Fibroblast of lung (primary cell): ENCODE measurements at places on chromosomes 11 and 22. TPM values are rescaled to one million over a fixed set of nuclear protein-coding genes. Genes with fewer than 3 reads are reported as not detected.
A peak's percentile ranks its signal among the peaks of the same experiment; 100 is the strongest.

- DNase-seq: peak; percentile 86
These were observed 7.4 kb downstream of the USP2 start for GRCh38 chr11:119373921-119374631.

- no peak for DNase-seq
These were observed 83.1 kb downstream of the ARFGAP2 start for GRCh38 chr11:47093541-47093940.

TRIM29 gene
- not detected in 2 replicates for polyA plus RNA-seq

- DNase-seq: no peak
These were observed 1334.0 kb downstream of the TBC1D22A start for GRCh38 chr22:48096411-48096810.

CCDC73 gene
- polyA plus RNA-seq: not detected in 2 replicates

DNA sequence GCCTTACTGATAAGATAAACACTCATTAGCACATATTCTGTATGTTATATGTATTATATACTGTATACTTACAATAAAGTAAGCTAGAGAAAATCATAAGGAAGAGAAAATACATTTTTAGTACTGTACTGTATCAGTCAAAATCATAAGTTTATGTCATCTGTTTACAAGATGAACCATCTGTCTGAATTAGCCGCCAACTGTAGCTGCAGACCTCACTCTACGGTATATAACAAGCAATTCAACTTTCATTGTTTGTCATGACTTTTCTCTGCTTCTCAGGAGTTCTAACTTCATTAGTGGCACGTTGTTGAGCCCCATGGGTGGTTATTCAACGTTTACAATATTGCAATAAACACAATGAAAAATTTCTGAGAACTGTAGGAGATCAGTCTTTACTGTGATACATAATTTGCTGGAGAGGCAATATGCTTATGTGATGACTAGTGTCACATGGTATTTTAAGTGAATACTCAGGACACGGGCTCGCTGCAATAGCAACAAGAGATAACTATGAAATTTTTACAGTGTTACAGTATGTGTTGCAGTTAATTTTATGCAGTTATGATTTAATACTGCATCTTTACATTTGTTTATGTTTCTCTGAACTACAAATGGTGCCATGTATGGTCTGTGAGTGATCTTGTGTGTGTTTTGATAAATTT, 132.2 kb upstream of the CTSC start:
- DNase-seq: no peak

ZNF408 gene
- polyA plus RNA-seq: 4.2 and 5.9 TPM in 2 replicates

DNA sequence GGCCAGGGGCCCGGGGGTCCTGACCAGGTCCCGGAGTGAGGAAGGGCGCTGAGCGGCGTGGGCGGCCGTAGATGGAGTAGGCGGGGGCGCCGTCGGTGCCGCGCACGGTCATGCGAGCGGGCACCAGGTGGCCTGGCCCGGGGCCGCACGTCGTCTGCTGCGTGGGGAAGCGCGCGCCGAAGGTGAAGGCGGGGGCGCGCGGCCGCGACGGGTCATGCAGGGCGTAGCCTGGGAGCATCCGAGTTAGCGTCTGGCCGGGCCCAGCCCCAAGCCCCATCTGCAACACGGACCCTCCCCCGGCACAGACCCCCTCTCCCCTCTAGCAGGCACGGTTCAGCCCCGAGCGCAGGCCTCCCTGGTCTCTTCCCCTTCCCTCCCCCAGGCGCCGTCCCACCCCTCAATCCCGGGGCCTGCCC, 1.7 kb upstream of the TYMP start:
- DNase-seq: no peak

- no peak for DNase-seq
These were observed 135.0 kb upstream of the MTNR1B start for GRCh38 chr11:92834296-92835020.

DNA sequence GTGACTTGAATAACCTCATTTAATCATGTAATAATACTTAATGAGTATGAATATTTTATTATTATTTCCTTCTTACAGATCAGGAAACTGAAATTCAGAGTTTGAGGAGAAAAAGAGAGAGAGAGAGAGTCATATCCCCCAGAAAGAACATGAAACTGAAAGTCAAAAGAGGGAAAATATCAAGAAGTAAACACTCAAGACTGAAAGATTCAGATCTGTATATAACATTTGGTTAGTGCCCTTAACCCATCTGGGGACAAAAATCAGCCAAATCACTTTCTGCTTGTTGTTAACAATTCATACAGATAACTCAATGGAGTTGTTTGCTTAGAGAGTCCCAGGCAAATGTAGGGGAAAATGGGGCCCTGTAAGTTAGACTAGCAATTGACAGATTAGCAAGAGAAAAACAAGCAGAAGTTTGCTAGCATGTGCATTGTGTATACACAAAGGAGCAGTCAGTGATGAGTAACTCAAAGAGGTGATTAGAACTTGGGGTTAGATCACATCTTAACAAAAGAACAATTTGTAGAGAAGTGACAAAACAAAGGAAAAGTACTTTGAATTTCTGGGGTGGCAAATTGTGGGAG, 25.9 kb upstream of the MMP13 start:
- DNase-seq: peak; percentile 28

ARCN1 gene
- 359 and 387 TPM in 2 replicates for polyA plus RNA-seq

- no peak for DNase-seq
These were observed 6.6 kb downstream of the PRODH start for GRCh38 chr22:18929459-18929858.

GRCh38 chr11:80103142-80103859, 662.5 kb upstream of the TENM4 start:
- DNase-seq: peak; percentile 95

GRCh38 chr11:1746956-1747752, 3.2 kb downstream of the IFITM10 start:
- DNase-seq: no peak

DNA sequence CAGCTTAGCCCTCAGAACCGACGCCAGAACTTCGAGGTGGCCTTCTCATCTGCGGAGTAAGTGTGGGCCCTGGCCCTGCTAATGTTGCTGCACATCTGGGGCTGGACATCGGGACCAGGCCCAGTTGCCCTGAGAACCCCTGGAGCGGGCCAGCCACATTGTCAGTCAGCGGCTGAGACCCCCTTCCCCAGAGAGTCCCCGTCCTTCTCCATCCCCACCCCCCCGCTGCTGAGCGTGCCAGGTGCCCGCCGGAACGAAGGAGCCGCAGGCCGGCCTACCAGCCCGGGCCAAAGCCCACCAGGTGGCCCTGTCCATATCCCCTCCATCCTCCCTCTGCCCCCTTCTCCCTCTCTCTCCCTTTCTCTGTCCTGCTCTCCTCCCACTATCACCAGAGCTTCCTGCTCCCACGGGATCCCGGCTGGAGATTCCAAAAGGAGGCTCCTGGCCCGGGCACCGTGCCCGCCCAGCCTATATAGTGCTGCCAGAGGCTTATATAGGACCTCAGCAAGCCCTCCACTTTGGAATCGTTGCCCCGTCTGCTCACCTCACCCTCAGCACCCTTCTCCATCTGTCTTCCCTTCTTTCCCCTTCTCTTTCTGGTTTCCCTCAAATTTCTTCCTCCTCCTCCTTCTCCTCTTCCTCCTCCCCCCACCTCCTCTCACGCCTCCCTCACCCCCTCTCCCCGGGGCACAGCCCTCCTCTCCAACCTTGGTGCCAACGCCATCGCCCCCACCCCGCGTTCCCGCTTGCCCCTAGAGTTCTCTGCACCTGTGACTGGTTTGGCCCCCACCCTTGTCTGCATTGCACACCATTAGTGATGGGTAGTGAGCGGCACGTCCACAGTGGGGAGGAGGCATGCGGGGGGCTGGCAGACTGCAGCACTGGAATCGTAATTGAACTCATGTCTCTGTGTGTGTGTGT, 7.3 kb downstream of the SELENOM start:
- DNase-seq: no peak

GRCh38 chr11:75783416-75784084, 15.0 kb downstream of the DGAT2 start:
- no peak for DNase-seq

GRCh38 chr11:126224647-126225294, 13.2 kb downstream of the FAM118B start:
- no peak for DNase-seq

GRCh38 chr11:2801711-2802388, 83.7 kb downstream of the CDKN1C start:
- DNase-seq: no peak
